ENCODE measurements at places on chromosomes 7 and 10. TPM values are rescaled to one million over a fixed set of nuclear protein-coding genes. Genes with fewer than 3 reads are reported as not detected.

GRCh38 chr7:102463841-102464576, 654 bp downstream of the ALKBH4 start:
- DNase-seq: no peak

- DNase-seq: no peak
These were observed 1.4 kb downstream of the BAIAP2L1 start for GRCh38 chr7:98399462-98399861.

DNA sequence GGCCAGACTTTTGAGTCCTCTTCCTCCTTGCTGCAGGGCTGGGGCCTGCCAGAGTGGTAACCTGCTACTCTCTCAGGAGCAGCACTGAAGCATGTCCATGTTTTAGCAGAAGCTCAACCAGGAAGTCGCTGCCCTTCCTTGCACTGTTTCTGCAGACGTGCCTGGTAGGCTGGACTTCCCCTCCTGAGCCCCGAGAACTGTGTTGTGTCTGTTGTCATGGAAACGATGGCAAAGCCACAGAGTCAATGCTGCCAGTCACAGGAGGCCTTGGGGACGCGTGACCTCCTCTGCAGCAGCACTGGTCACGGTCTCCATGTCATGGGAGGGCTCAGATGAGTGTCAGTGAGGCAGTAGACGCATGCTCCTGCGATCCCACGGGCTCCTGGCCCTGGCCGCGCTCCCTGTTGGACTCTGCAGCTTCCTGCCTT, 145.5 kb downstream of the FANK1 start:
- peak; percentile 40 for DNase-seq

GRCh38 chr10:128257428-128257827, 131.2 kb upstream of the MKI67 start:
- DNase-seq: no peak

DNA sequence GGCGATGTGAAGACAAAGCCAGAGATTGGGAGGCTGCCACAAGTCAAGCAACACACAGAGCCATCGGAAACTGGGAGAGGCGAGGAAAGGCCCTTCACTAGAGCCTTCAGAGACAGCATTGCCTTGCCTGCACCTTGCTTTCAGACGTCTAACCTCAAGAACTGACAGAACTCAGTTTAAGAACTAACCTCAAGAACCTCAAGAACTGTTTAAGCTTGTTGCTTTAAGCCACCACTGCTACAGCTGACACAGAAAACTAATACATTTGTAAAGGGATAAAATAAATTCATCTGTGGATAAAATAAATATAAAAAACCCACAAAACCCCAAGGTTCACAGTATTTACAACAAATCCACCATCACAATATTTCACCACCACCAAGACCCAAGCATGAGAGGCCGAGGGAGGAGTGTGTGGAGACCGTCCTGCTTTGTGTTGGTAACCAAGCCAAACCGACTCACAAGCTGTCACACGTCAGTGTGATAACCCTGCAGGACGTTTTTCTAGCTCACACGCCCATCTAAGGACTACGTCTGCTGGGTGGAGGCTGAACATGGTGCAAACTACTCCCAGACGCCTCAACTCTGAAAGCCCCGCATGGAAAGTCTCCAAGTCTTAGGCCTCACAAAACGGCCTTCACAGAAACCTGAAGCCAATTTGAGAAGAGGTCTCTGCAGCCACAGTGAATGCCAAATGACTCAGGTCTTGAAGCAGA, 116.8 kb downstream of the ABLIM1 start:
- DNase-seq: peak; percentile 44

DNA sequence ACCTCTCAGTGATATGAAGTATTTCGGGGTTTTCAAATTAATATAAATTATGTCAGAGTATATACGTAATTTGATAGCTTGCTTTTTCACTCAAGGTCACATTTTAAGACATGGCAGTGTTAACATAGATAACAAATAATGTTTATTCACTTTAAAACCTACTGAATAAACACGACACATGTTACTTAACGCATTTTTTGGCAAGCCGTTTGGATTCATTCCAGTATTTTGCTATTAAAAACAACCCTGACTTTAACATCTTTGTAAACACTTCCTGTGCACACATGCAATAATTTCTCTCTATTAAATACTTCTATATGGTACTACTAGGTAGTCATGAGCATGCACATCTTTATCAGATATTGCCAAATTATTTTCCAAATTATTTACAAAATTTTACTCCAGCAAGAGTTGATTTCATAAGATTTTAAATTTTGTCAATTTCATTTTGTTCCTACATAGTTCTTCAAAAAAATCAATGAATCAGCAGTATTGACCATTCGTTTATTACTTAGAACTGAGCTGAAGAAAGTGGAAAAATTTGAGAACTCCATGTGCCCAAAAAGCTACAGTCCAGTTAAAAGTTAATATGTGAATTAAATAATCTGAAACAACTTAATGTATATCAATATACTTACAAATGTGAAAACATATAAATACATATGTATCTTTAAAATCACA, 26.8 kb upstream of the THSD7A start:
- DNase-seq: no peak

- DNase-seq: no peak
These were observed 55.5 kb upstream of the CCNJ start for GRCh38 chr10:95987685-95988426.

DNA sequence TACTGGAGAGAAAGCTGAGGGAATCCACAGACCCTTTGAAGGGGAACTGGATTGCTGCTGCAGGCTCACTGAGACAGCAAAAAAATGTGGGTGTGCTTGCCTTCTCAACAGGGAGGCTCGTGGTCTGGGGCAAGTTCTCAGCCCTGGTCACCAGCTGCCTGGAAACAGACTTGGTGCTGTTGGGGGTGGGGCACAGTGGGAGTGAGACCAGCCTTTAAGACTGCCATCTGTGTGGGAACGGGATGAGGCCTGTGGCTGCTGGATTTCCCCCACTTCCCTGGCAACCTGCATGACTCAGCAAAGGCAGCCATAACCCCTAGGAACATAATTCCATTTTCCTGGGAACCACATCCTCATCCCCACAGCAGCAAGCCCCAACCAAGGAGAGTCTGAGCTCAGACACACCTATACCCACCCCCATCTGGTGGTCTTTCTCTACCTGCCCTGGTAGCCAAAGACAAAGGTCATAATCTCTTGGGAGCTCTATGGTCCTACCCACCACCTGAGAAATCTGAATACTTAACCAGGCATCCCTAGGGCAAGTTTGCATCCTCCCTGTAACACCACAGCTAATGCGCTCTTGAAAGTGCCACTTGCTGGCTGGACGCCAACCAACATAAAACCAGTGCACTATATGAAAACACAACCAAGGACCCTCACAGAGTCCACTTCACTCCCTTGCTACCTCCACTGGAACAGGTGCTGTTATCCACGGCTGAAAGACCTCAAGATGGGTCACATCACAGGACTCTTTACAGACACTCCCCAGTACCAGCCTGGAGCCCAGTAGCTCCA, 45.0 kb upstream of the TFEC start:
- peak; percentile 81 for DNase-seq

GRCh38 chr7:20374399-20374798, 43.7 kb downstream of the ITGB8 start:
- no peak for DNase-seq

DNA sequence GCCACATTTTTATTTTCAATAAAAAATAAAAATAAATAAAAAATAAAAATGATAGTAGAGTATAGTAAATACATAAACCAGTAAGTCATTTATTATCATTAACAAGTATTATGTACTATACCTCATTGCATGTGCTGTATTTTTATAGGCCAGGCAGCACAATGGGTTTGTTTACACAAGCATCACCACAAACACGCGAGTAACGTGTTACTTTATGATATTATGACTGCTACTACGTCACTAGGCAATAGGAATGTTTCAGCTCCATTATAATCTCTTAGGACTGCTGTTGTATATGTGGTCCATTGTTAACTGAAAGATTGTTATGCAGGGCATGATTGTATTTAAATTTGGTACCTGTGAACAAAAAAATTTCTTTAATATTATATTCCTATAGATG, 20.8 kb upstream of the SDHAF3 start:
- no peak for DNase-seq

GRCh38 chr7:4416396-4417056, 265.6 kb upstream of the FOXK1 start:
- peak; percentile 4 for DNase-seq

GRCh38 chr7:38086857-38087256, 91.2 kb upstream of the STARD3NL start:
- no peak for DNase-seq

DNA sequence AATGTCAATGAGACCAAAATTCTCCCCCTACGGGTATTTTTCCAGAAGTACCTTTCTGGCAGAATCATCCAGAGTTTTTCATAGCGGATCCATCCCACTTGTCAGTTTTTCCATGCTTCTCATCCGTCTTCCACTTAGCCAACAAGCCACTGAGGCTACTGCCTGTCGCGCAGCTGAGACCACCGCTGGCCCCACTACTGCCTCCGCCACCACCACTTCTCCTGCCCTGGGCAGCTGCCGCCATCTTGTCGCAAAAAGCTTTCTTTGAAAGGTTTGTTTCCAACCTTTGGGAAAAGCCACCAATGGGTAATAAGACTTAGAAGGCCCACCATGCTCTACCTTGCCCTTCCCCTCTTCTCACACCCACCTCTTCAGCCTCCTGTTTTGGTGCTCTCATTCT, 42.1 kb downstream of the ERLIN1 start:
- DNase-seq: no peak

DNA sequence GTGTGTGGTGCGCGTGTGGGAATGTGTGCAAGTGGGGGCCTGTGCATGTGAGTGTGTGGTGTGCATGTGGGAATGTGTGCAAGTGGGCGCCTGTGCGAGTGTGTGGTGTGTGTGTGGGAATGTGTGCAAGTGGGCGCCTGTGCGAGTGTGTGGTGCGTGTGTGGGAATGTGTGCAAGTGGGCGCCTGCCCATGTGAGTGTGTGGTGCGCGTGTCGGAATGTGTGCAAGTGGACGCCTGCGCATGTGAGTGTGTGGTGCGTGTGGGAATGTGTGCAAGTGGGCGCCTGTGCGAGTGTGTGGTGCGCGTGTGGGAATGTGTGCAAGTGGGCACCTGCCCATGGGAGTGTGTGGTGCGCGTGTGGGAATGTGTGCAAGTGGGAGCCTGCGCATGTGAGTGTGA, 232.2 kb downstream of the FANK1 start:
- DNase-seq: no peak

GRCh38 chr10:87508837-87509236, 4.1 kb downstream of the MINPP1 start:
- DNase-seq: no peak

- no peak for DNase-seq
These were observed 3.4 kb downstream of the KCNH2 start for GRCh38 chr7:150974468-150975391.

Gene CNTNAP2
- not detected for total RNA-seq

Gene PLCE1
- total RNA-seq: 2.8 TPM

Gene OR2A14
- total RNA-seq: not detected

Gene ZNF107
- 2.5 TPM for total RNA-seq

Gene HMX2
- 0.06 TPM for total RNA-seq

Gene GIMAP4
- not detected for total RNA-seq

Gene NPC1L1
- not detected for total RNA-seq

Measured in HT1080 (cell line).